KBM-7 (cell line): ENCODE measurements at places on chromosomes 11 and 22.

DNA sequence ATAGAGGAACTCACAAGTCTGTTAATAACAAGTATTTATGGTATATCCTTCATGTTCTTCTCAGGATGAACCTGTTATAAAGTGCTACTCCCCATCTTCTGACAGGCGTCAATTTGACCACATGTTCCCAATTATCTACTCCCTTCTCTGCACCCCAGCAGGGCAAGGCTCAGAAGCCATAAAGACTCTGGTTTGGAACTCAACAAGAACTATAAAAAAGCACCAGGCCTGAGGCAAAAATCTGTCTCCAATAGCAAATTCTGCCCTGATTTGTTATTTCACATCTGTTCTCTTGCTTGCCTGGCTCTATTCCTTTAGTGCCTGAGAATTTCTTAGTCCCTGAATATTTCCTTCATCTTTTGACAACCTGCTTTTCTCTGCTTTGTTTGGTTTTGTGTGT, 618.2 kb upstream of the KIRREL3 start:
- no peak for DNase-seq

DNA sequence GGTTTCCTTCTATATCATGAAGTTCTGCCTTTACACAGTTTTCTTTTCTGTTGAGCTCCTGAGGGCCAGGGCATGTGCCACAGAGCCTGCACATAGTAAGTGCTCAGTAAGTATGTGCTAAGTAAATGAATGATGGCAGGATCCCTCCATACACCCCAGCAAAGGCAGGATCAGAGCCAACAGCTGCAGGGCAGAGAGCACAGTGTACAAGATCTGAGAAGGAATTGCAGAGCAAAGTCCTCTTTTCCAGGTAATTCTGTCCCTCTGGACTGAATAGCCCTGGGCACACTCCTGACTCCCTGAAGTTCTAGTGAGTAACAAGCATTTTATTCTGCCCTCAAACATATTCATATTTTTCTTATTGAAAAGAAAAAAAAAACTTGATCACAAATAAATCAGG, 117.7 kb downstream of the GALNT18 start:
- DNase-seq = no peak

GRCh38 chr11:101126551-101127196, 2.9 kb downstream of the PGR start:
- DNase-seq = peak; percentile 8

DNA sequence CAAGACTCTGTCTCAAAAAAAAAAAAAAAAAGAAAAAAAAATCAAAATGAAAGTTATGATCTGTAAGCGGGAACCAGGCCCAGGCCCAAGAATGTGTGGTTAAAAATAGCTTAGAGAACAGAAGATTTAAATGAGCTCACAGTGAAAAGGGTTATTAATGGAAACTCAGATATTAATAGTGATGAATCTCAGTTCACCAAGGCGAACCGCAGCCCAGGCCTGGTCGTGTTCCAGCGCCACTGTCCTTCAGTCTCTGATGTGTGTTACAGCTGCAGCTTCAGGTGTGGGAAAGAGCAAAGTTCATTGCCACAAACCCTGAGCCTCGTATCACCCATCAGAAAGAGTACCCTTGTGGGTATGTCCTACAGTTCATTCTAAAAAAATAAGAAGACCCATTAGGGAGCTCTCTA, 107.1 kb downstream of the GAB2 start:
- no peak for DNase-seq

DNA sequence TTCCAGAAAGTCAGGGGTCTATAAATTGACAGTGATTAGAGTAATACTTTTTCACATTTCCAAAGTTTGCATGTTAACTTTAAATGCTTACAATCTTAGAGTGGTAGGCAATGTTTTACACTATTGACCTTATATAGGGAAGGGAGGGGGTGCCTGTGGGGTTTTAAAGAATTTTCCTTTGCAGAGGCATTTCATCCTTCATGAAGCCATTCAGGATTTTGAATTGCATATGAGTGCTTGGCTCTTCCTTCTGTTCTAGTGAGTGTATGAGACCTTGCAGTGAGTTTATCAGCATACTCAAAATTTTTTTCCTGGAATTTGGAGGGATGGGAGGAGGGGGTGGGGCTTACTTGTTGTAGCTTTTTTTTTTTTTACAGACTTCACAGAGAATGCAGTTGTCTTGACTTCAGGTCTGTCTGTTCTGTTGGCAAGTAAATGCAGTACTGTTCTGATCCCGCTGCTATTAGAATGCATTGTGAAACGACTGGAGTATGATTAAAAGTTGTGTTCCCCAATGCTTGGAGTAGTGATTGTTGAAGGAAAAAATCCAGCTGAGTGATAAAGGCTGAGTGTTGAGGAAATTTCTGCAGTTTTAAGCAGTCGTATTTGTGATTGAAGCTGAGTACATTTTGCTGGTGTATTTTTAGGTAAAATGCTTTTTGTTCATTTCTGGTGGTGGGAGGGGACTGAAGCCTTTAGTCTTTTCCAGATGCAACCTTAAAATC, 5.3 kb downstream of the MALAT1 start:
- peak; percentile 68 for DNase-seq

DNA sequence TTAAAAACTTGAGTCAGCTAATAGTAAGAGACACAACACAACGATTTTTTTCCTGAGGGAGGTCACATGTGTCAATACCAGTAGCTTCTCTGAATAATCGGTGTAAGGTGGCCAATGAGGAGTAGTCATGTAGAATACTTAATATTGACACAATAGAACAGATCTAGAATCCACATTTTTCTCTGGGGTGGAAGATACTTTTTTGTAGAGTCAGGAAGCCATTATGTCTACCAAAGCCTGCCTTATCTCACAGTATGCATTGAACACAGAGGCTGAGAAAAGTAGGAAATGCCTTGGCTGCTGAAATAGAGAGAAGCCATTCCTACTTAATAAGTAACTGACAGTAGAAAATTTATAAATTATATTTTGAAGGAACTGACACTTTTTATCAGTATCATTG, 725.0 kb downstream of the METTL15 start:
- DNase-seq = no peak

- peak; percentile 9 for DNase-seq
Measured at GRCh38 chr11:59365232-59366018, 6.7 kb downstream of the OR5AN1 start.

DNA sequence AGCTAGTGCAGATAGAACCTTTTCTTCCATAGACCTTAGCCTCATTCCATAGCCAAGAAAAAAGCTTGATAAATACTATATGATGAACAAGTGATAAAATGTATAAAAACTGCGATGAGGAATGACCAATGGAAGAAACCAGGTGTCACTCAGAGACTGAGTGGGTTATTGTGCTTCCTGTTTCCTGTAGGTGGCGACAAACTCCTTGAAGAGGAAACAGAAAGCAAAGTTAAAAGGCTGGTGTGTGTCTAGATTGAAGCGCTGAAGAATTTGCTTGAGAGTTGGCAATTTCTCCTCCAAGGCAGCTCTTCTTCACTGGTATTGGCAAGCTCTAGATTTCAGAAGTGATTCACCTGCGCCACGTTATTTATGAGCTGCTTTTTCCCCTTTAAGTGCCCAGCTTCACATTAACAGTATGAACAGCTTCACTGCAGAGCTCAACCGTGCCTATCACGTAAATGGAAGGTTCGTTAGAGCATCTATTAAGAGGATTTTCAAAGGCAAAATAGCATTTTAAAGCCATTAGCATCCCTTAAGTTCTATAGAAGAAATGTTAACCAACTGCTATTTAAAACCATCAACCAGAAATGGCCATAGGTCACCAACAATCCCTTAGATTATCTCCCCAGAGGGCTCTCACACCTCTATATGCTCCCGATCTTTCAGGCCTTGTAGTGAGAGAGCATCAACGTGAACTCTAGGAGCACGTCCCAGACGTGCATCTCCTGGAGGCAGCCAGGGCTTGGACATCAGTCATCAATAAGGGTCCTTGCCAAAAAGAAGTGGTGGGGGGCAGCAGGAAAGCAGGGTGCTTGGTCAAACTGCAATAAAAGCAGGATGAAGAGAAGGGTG, 179.4 kb downstream of the CADM1 start:
- peak; percentile 57 for DNase-seq

DNA sequence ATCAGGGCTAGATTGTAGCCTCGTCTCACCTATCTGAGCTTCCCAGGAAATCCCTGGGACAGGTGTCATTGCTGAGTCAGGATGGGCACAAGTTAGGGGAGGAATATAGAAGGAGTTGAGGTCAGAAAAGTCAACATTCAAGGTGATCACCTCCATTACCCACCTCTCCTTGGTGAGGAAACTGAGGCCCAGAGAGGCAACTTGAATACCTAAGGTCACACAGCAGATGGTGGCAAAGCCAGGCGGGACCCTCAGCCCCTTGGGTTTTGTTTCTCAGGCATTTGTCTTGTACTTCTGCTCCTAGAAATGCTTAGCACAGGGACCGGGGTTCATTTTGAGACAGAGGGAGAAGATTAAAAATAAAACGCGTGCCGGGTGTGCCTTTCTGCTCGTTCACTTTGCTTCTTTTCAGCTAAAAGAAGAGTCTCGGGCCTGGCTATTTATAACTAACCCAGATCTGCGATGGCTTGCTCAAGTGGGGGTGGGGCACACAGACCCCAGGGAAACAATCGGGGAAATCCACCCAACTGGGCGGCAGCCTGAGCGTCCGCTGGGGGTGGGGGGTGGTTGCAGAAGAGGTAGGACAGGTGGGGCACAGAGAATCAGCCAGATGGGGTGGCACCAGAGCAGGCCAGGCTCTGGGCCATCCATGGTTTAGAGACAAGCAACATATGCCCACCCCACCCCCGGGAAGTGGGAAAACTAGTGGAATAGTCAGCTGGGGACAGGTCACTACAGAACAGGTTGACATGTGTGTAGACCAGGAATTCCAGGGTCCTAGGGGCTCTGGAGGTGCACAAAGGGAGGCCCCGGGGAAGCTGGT, 3.9 kb upstream of the GNAZ start:
- no peak for DNase-seq

DNA sequence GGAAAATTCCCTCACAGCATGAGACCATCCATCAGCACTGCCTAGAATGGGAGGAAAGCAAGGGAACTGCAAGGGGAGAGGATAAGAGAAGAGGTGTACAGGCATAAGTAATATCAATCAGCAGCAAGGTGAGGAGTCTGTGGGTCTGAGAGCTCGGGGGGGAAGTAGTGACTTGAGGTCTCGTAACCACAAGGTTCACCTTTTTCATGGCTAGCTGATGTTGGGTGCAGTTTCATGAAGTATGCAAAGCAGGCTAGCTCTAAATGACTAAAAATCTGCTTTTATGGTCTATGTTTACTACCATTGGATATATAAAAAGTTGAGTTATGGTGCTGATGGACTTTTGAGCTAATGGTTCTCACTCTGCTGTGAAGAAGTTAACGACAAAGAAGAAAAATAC, 35.8 kb downstream of the OR4C6 start:
- no peak for DNase-seq

DNA sequence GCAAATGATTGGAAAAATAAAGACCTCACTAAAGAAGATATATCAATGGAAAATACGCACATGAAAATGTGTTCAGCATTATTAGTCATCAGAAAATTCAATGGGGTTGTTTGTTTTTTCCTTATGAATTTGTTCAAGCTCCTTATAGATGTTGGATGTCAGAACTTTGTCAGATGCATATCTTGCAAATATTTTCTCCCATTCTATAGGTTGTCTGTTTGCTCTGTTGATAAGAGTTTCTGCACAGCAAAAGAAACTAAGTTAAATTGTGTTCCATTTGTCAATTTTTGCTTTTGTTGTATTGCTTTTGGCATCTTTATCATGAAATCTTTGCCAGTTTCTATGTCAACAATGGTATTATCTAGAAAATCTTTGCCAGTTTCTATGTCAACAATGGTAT, 633.9 kb upstream of the CHORDC1 start:
- DNase-seq = no peak

GRCh38 chr11:45089251-45089650, 57.2 kb upstream of the PRDM11 start:
- no peak for DNase-seq

DNA sequence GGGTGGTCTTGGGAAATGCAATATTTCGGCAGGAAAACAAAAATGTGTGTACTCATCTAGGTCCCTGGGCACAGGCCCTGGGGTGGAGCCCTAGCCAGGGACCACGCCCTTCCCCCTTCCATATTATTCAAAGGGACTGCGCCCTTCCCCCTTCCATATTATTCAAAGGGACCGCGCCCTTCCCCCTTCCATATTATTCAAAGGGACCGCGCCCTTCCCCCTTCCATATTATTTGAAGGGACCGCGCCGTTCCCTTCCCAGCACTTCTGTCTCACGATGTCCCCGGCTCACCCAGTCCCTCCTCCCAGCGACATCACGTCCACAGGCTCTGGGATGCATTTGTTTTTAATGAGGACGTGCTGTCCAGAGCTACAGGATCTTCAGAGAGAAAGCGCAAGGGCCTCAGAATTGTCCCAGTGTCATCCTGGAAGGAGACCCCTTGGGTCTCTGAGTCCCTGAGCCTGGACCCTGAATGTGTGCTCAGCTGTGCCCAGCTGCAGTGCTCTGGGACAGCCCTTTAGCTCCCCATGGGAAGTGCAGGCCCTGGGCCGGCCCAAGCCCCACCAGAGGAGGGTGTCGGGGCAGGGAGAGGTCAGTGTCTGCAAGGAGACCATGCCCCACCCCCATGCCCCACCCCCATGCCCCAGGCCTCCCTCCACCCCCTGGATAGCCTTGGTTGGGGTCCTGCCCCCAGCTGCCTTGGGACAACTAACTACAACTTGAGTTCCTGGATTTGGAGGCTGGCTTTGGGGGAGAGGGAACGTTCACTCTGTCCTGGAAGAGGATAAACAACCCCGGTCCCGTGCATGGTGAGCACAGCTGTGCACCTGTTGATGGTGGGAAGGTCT, 810.0 kb downstream of the BRD1 start:
- DNase-seq = no peak

DNA sequence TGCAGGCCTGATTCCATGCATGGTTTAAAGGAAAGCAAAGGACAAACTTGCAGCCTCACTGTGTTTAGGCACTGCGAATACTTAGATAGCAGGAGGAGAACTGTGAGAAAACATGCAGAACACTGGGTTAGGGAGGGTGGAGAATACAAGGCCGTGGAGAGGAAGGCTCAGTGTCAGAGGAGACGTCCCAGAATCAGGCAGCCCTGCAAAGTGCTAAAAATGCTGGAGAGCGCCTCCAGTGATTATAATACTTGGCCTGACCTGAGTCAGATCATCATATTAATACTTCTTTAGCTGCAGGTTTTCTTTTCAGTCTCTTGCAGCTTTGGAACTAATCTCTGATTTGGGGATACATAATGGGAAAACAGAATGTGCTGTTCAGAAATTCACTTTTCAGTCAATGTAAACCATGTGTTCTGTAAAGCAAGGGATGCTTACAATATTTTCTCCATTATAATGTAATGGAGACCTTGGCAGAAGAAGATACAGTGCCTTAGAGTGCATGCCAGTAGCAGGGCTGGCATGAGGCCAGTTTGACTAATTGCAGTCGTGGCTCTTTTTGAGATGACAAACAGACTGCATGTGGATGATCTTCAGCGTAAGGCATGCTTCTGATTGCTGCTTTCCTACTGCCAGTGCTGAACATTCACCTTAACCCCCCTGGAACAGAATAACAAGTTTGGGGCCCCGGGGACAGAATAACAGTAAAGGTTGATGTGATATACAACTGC, 16.8 kb downstream of the EXT2 start:
- DNase-seq = no peak

DNA sequence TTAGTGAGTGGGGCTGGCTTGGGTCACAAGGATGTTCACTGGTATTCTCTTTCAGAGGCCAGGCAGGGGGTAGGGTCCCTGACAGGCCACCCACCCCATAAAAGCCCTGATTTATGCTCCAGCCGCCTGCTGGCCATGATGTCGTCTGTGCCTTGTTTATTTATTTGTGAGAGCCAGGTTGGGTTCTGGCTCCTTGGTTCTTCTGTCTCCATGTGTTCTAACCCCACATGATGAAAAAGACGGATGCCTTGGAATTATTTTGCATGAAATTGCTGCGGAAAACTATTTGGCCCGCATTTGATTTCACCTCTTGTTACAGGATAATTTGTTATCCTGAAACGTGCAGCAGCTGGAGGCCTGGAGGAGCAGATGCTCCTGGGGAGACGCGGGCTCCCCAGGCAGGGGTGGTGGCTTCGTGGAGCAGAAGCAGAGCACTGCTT, 46.3 kb upstream of the WNT11 start:
- DNase-seq = no peak
